ENCODE measurements at places on chromosomes 1 and 21.

GRCh38 chr1:40423264-40423642 is 27.0 kb upstream of the ZFP69B start:
- DNase-seq, result no peak

DNA sequence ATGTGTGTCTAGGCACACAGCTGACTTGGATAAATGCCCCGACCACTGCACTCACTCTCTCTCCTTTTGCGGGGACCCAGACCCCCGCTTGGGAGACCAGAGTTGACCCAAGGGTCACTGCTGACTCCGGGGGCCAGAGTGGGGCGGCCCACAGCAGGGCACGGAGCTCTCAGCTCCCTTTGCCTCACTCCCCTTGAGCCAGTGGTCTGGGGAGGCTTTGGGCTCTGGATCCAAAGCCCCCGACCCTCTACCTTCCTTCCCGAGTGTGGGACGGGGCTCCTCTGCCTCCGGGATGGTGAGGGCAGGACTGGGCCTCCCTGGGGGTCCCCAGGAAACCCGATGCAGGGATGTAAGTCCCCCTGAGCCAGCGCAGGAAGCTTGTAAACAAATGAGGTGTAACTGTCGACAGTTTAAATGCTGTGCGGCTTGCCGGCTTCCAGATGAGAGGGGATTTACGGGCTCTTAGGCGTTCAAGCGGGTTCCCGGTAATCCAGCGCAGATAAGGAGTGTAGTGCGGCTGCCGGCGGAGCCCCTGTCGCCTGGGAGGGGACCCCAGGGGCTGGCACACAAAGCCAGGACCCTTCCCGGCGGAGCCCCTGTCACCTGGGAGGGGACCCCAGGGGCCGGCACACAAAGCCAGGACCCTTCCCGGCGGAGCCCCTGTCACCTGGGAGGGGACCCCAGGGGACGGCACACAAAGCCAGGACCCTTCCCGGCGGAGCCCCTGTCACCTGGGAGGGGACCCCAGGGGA is 7.4 kb downstream of the ACTRT2 start:
- no peak for DNase-seq

DNA sequence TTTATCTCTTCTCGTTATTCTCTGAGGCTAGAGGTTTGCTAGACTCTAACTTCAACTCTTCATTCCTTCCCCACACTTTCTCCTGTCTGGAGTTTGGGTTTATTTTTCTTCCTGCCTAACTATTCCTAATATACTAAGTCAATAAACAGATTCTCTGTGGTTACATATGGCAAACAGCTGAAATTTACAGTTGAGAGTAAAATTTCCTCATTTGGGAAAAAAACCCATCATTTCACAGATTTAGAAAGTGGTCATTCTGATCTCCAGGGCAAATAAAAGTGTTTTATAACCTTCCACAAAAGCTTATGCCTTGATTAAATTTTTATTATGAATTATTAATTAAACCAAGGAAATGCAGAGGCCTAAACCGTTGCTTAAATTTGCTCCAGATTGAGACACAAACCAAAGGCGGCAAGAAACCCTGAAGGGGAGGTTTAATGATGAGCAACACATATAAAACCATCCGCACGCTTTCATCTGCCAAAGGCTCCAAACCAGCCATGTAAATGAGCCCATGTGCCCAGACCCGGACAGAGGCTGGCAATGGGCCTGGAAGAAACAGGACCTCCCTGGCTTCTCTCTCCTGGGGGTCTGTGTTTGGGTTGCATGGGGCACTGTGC is 201.7 kb upstream of the LMO4 start:
- no peak for DNase-seq

GRCh38 chr21:43269957-43270705 is 101.3 kb downstream of the CRYAA start:
- no peak for DNase-seq

GRCh38 chr1:214451596-214451995 is 99.8 kb downstream of the PTPN14 start:
- no peak for DNase-seq

- DNase-seq, result no peak
These were observed 480 bp upstream of the MIS18A start for GRCh38 chr21:32279377-32279680.

GRCh38 chr1:203338335-203339036 is 12.4 kb downstream of the FMOD start:
- no peak for DNase-seq

Data from thoracic aorta (tissue), 2 donors.